Activated CD8-positive, alpha-beta memory T cell treated with anti-CD3 and anti-CD28 coated beads, Interleukin-2, amount 10 ng/mL, durations not matched to agents 7 days and 5 days (primary cell): ENCODE measurements at places on chromosomes 5 and 9.

DNA sequence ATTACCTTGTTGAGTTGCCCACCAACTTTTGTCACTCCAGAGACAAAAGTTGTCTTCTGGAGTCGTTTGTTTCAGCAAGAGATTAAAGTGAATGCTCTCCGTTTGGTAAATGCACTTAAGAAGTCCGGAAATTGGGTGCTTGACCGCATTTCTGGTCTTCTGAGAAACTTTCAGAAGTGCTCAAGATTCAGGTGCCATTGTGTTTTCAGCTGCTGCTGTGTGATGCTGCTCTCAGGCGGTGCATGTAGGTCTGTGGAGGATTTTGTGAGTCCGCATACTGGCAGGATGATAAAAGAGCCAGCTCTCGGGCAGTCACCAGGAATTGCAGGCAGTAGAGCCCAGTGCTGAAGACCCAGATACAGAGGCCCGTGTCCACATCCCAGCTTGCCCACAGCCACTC lies 5.9 kb upstream of the NFIL3 start:
- no peak for DNase-seq
- H3K36me3 ChIP-seq = no peaks in the 10 kb centered on the region
- H3K27me3 ChIP-seq = no peaks in the 10 kb centered on the region
- peak overlapping the region; percentile 52 for H3K27ac ChIP-seq

- DNase-seq = no peak
- H3K4me3 ChIP-seq = no peak overlapping the region
- H3K36me3 ChIP-seq = peaks cover 24% of the 10 kb centered on the region
- H3K4me1 ChIP-seq = peaks cover 4% of the 10 kb centered on the region
- no peak overlapping the region for H3K27ac ChIP-seq
These were observed 8.0 kb upstream of the CCIN start for GRCh38 chr9:36161187-36161586.

- no peak for DNase-seq
- H3K27me3 ChIP-seq = no peaks in the 10 kb centered on the region
- H3K27ac ChIP-seq = no peak overlapping the region
- no peaks in the 10 kb centered on the region for H3K4me1 ChIP-seq
These were observed 17.0 kb downstream of the SH3GLB2 start for GRCh38 chr9:129011170-129011569.

- no peaks in the 10 kb centered on the region for H3K36me3 ChIP-seq
- no peak overlapping the region for H3K4me3 ChIP-seq
- peaks cover 73% of the 10 kb centered on the region for H3K27me3 ChIP-seq
- H3K27ac ChIP-seq = no peak overlapping the region
- peaks cover 18% of the 10 kb centered on the region for H3K4me1 ChIP-seq
- peak; percentile 43 for DNase-seq
These were observed 48.9 kb downstream of the DAB2IP start for GRCh38 chr9:121700165-121700831.

DNA sequence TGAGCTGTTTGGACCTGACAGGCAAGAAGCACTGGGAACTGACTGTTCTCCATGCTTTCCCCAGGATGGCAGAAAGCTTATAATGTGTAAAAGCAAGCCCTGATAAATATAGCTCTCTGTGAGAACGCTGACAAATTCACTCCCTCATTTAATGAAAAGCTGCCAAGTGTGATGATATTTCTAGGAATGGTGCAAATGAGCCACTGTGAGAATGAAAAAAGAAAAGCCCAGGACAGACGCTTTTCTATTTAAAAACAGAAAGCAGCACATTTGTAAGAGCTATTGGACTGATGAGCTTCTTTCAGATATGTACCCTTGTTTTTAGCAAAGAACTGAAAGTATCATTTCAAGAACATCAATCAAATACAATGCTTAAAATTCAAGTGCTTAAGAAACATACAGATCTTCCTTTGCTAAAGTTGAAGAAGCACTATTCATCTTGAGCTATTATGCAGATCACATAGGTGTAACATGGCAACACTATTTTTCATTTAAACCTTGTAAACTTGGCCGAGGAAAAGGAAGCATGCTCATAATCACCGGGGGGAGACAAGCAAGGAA lies 842.6 kb upstream of the ACO1 start:
- H3K27ac ChIP-seq = no peak overlapping the region

DNA sequence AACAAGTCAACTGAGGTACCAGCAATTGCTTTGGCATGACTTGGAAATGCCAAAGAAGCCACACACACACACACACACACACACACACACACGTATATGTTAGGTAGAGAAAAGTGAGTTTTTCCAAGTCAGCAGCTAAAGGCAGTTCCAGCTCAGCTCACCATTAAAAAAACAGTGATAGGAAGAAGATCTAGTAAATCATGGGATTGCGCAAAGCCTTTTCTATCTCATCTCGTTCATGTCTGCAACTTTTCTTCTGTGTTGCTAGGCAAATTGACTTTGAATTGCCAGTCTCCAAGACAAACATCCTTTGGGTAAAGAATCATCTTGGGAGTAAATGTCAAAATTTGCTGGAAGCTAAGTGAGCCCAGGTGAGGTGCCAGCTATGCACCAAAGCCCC lies 500.1 kb downstream of the ENC1 start:
- no peaks in the 10 kb centered on the region for H3K4me1 ChIP-seq
- DNase-seq = no peak
- no peak overlapping the region for H3K27ac ChIP-seq
- H3K36me3 ChIP-seq = no peaks in the 10 kb centered on the region

GRCh38 chr5:148746826-148747535 lies 79.4 kb upstream of the ADRB2 start:
- peaks cover 1% of the 10 kb centered on the region for H3K4me1 ChIP-seq
- H3K36me3 ChIP-seq = no peaks in the 10 kb centered on the region
- DNase-seq = no peak
- peaks cover 18% of the 10 kb centered on the region for H3K27me3 ChIP-seq
- H3K4me3 ChIP-seq = no peak overlapping the region
- H3K27ac ChIP-seq = no peak overlapping the region

DNA sequence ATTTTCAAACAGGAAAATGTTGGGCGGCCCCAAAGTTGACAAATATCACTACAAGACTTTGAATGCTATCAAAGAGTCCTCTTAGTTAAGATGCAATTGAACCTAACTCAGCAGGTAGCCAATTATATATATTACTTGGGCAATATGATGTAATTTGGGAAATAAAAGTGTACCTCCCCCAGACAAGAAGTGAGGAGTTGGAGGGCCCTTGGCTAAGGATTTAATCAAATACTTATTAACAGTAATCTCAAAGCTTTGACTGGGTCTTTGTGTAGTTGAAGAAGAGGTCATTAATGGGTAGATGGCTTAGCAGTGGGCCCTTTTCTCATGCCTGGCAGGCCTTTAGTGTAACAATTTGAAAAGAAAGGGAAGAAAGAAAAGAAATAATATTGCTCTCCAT lies 599.0 kb downstream of the CSNK1G3 start:
- H3K4me1 ChIP-seq = no peaks in the 10 kb centered on the region
- no peak overlapping the region for H3K4me3 ChIP-seq
- H3K27ac ChIP-seq = no peak overlapping the region
- no peaks in the 10 kb centered on the region for H3K36me3 ChIP-seq
- DNase-seq = no peak

- no peaks in the 10 kb centered on the region for H3K36me3 ChIP-seq
- H3K4me3 ChIP-seq = no peak overlapping the region
- no peak overlapping the region for H3K27ac ChIP-seq
- H3K27me3 ChIP-seq = no peaks in the 10 kb centered on the region
- peaks cover 13% of the 10 kb centered on the region for H3K4me1 ChIP-seq
These were observed 4.6 kb upstream of the FBXL17 start for GRCh38 chr5:108386345-108387061.
